ENCODE measurements at places on chromosomes 7 and 10. TPM values are rescaled to one million over a fixed set of nuclear protein-coding genes. Genes with fewer than 3 reads are reported as not detected.
A peak's percentile ranks its signal among the peaks of the same experiment; 100 is the strongest.

- H3K27me3 ChIP-seq = no peaks in the 10 kb centered on the region
- H3K27ac ChIP-seq = no peak overlapping the region
- no peak overlapping the region for H3K4me3 ChIP-seq
- H3K36me3 ChIP-seq = no peaks in the 10 kb centered on the region
Observed at GRCh38 chr10:51599647-51600046, 99.7 kb downstream of the CSTF2T start.

- H3K27me3 ChIP-seq = no peaks in the 10 kb centered on the region
- DNase-seq = peak; percentile 79
- H3K4me3 ChIP-seq = peak overlapping the region; percentile 90
- H3K4me1 ChIP-seq = peaks cover 15% of the 10 kb centered on the region
- peak overlapping the region; percentile 99 for H3K27ac ChIP-seq
- H3K36me3 ChIP-seq = peaks cover 15% of the 10 kb centered on the region
Observed at GRCh38 chr10:51700228-51700817, 928 bp upstream of the CSTF2T start.

DNA sequence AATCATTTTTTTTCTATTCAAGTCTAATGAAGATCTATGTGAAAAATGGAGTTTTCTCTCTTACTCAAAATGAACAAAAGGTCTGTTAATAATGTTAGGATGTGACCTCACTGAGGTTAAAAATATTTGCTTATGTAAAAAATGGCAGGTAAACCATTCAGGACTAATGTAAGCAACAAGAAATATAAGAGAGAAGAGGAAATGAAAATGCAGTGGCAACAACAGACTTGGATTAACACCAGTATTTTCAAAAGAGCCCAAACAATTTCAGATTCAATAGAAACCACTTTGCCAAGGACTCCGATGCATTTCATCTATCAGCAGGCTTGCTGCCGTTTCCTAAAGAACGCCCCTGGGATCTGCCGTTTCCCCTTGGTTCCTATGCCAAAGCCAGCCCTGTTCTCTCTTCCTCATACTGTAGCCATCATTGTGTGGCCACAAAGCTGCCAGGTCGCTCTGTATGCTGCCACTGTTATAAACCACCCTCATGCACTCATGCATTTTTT, 66.4 kb downstream of the MTURN start:
- no peak overlapping the region for H3K27ac ChIP-seq
- DNase-seq = no peak
- no peaks in the 10 kb centered on the region for H3K27me3 ChIP-seq
- no peaks in the 10 kb centered on the region for H3K4me1 ChIP-seq
- no peak overlapping the region for H3K4me3 ChIP-seq

The STRIP2 gene
- polyA plus RNA-seq = 16.4 TPM

DNA sequence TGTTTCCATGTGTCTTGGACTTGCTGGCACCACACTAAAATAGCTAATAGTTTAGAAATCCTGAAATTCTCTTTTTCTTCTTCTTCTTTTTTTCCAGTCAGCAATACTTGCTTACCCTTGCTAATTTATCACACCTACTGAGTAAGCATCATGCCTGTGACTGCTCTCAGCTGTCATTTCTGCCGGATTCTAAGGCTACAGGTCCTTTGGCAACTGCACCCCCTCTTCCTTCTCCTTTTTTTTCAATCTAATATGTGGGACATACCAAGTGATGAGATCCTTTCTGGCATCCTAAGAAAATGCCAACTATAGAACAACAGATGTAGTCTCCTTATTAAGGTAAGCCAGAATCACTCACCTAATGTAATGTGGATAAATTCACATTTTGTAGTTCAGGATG, 444.7 kb downstream of the MAGI2 start:
- H3K27me3 ChIP-seq = no peaks in the 10 kb centered on the region
- no peaks in the 10 kb centered on the region for H3K36me3 ChIP-seq
- H3K27ac ChIP-seq = no peak overlapping the region
- DNase-seq = no peak

- DNase-seq = no peak
- no peak overlapping the region for H3K27ac ChIP-seq
- H3K36me3 ChIP-seq = no peaks in the 10 kb centered on the region
Observed at GRCh38 chr10:127195041-127195506, 1.3 kb downstream of the INSYN2A start.

- no peak overlapping the region for H3K27ac ChIP-seq
- H3K27me3 ChIP-seq = no peaks in the 10 kb centered on the region
- peaks cover 12% of the 10 kb centered on the region for H3K36me3 ChIP-seq
- peaks cover 7% of the 10 kb centered on the region for H3K4me1 ChIP-seq
Observed at GRCh38 chr10:132526676-132527075, 10.9 kb upstream of the INPP5A start.

DNA sequence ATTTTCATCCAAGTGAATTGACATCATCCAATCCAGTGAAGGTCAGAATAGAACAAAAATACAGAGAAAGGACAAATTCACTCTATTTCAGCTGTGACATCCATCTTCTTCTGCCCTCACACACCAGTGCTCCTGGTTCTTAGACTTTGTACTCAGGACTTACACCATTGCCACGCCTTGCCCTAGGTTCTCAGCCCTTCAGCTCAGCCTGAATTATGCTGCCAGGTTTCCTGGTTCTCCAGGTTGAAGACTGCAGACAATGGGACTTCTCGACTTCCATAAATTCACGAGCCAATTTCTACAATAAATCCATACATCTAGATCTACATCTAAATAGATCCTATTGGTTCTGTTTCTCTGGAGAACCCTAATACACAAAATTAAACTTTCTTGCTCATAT, 181.2 kb upstream of the KCND2 start:
- H3K27me3 ChIP-seq = no peaks in the 10 kb centered on the region
- no peaks in the 10 kb centered on the region for H3K36me3 ChIP-seq
- no peak for DNase-seq

- no peaks in the 10 kb centered on the region for H3K36me3 ChIP-seq
- H3K4me3 ChIP-seq = no peak overlapping the region
- DNase-seq = no peak
- no peak overlapping the region for H3K27ac ChIP-seq
- H3K27me3 ChIP-seq = no peaks in the 10 kb centered on the region
Observed at GRCh38 chr10:86734207-86734988, 22.0 kb upstream of the BMPR1A start.

GRCh38 chr10:113036619-113037018, 86.6 kb downstream of the TCF7L2 start:
- DNase-seq = no peak
- H3K36me3 ChIP-seq = no peaks in the 10 kb centered on the region
- H3K4me3 ChIP-seq = no peak overlapping the region
- H3K27ac ChIP-seq = no peak overlapping the region
- H3K27me3 ChIP-seq = no peaks in the 10 kb centered on the region
- peaks cover under 1% of the 10 kb centered on the region for H3K4me1 ChIP-seq
